ENCODE measurements at places on chromosomes 3 and 15.

DNA sequence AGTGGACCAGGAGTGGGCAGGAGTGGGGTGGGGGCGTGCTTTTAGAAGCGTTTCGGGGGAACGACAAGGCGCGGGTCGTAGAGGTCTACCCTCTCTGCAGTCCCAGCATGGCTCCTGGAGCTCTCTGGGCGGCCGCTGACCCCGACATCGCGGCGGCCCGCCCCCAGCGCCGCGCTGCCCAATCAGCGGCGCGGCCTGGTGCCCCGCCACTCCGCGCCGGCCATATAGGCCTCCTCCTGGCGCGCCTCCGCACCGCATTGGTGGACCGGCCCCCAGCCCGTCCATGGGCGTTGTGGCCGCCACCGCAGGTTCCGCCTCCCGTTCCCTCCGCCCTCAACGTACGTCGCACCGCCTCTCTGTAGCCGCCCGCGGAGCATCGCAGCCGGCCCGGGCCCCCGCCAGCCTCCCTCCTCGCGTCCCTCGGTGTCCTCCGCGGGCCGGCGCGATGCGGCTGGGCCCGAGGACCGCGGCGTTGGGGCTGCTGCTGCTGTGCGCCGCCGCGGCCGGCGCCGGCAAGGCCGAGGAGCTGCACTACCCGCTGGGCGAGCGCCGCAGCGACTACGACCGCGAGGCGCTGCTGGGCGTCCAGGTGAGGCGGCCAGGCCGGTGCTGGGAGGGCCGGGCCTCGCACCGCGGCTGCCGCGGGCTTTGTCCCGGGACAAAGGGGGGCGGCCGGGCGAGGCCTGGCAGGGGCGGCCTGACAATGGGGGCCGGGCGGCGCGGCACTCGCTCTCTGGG lies at the start of gene RCN2:
Gene RCN2 (plus strand): TSS at position 353 of the 738 bp plus-strand sequence. CDS start 93 bp downstream, at position 446.
- H3K4me3 ChIP-seq, result peak within 1 kb of the TSS; percentile 88
- peak within 1 kb of the TSS; percentile 88 for H3K27ac ChIP-seq
- H3K4me1 ChIP-seq, result peaks cover 24% of the 10 kb centered on the region
- peak; percentile 96 for DNase-seq
- peaks cover 12% of the 10 kb centered on the region for H3K27me3 ChIP-seq

DNA sequence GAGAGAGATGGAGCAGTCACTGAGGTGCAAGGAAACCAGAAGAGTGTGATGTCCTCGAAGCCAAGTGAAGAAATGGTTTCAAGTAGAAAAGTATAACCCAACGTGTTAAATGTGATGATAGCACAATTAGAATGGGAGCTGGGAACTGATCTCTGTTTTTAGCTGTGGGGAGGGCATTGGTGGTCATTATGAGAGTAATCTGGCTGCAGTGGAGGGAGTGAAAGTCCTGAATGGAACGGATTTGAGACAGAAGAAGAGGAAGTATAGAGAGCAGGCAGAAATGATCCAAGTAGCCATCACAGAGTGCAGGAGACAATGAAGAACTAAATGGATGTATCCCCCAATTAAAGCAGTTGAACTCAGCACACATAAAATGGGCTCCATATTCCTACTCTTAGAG lies 235.3 kb downstream of the IGSF11 start:
- H3K36me3 ChIP-seq, result no peaks in the 10 kb centered on the region
- H3K27ac ChIP-seq, result no peak overlapping the region
- no peak overlapping the region for H3K4me3 ChIP-seq
- DNase-seq, result no peak
- no peaks in the 10 kb centered on the region for H3K4me1 ChIP-seq
- H3K27me3 ChIP-seq, result no peaks in the 10 kb centered on the region

GRCh38 chr15:55494931-55495330 lies 13.1 kb downstream of the DNAAF4 start:
- DNase-seq, result no peak
- no peak overlapping the region for H3K4me3 ChIP-seq
- H3K27ac ChIP-seq, result no peak overlapping the region
- H3K36me3 ChIP-seq, result no peaks in the 10 kb centered on the region
- H3K4me1 ChIP-seq, result peaks cover 10% of the 10 kb centered on the region
- no peaks in the 10 kb centered on the region for H3K27me3 ChIP-seq

- peak; percentile 24 for DNase-seq
- no peaks in the 10 kb centered on the region for H3K27me3 ChIP-seq
- H3K36me3 ChIP-seq, result peaks cover 7% of the 10 kb centered on the region
- H3K4me1 ChIP-seq, result peaks cover 50% of the 10 kb centered on the region
- peak overlapping the region; percentile 27 for H3K27ac ChIP-seq
Observed at GRCh38 chr3:155553780-155554179, 191.1 kb downstream of the PLCH1 start.

DNA sequence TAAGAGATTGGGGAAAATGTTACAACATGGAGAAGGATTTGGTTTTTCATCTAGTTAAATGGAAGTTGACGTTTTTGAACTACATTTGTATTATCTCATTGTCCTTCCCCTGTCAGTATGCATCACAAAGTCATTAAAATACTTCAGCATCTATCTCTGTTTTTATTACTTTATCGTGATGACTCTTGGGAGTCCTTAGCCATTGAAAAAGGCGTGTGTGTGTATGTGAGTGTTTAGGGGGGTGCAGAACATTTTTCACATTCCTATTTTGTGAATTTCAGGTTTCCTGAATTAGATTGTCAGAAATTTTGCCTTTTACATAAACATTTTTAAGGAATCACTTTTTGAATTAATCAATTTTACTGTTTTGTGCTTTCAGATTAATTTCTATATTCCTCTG lies 360.6 kb upstream of the SGO1 start:
- no peak overlapping the region for H3K27ac ChIP-seq
- H3K4me3 ChIP-seq, result no peak overlapping the region
- DNase-seq, result no peak
- H3K4me1 ChIP-seq, result no peaks in the 10 kb centered on the region
- H3K36me3 ChIP-seq, result no peaks in the 10 kb centered on the region

DNA sequence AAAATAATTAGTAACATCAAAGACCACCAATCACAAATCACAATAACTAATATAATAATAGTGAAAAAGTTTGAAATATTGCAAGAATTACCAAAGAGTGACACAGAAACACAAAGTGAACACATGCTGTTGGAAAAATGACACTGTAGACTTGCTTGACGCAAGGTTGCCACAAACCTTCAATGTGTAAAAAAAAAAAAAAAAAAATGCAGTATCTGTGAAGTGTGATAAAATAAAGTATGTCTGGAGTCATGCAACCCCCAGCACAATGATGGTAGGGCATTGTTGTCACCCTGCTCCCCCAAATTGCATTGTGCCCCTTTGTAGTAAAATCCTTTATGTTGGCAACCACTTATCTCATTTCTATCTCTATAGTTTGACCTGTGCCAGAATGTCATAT lies 190.6 kb downstream of the PLCL2 start:
- no peak overlapping the region for H3K4me3 ChIP-seq
- H3K36me3 ChIP-seq, result peaks cover 72% of the 10 kb centered on the region
- no peak for DNase-seq
- no peak overlapping the region for H3K27ac ChIP-seq

All from T-helper 2 cell treated with Interferon-gamma antibody and Interleukin-4, amounts not matched to agents 5 μg/mL and 100 μg/mL, for 36 hours (primary cell).